ENCODE measurements at places on chromosomes 2 and 18.

- DNase-seq, result no peak
Measured at GRCh38 chr18:31483396-31483795, 14.6 kb upstream of the DSG2 start.

GRCh38 chr2:9574331-9574730 is 18.7 kb upstream of the ADAM17 start:
- no peak for DNase-seq

- no peak for DNase-seq
Measured at GRCh38 chr2:232287316-232287715, 91.2 kb upstream of the ALPP start.

- no peak for DNase-seq
Measured at GRCh38 chr2:163834221-163834620, 98.4 kb upstream of the FIGN start.

- peak; percentile 49 for DNase-seq
Measured at GRCh38 chr2:149595056-149595963, 7.7 kb upstream of the MMADHC start.

DNA sequence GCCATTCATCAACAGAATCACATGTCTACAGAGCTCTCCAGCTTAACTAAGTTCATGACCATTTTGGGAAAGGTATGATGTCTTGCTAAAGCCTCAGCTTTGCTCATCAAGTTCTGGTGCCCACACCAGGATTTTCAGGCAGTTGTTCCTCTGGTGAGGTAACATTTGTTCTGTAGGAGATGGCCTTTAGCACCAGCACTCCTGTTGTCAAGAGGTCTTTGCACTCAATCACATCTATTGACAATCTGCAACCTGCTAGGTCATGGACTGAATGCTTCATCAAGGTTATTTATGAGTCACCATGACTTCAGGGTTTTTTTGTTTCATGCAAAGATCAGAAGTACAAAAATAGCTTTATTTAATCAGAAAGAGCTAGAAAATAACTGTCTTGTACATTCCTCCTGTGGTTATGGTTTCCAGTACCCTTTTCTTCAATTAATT is 36.6 kb upstream of the VIT start:
- no peak for DNase-seq

DNA sequence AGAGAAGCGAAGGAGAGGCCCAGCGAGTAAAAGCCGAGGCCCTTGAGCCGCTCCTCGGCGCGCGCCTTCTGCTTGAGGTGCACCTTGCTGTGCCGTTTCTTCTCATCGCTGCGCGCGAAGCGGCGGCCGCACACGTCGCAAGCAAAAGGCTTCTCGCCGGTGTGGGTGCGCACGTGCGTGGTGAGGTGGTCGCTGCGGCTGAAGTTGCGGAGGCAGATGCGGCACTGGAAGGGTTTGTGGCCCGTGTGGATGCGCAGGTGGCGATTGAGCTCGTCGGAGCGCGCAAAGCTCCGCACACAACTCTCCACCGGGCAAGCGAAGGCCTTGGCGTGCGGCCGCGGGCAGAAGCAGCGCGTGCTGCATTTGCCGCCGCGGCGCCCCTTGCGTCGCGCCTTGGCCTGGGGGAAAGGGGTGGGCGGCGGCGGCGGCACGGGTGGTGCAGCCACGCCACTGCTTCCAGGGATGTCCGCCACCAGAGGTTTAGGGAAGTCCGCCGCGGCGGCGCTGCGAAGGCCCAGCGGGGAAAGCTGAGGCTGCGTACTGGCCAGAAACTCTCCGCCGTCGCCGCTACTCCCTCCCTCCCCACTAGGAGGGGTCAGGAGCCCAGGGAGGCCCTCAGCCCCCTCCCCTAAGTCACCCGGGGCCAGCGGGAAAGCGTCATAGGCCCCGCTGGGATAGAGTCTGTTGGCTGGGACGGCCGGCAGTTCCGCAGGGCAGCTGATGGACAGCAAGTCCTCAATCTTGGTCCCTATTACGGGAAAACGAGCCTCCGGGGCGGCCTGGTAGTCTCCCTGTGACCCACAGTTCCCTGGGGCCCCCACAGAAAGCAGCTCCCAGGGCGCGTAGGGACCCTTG is 1.7 kb downstream of the EGR4 start:
- peak; percentile 48 for DNase-seq

GRCh38 chr2:212387146-212387545 is 151.5 kb downstream of the ERBB4 start:
- no peak for DNase-seq

- no peak for DNase-seq
Measured at GRCh38 chr2:238387332-238387731, 39.4 kb upstream of the ASB1 start.

GRCh38 chr2:128290356-128290755 is 28.3 kb downstream of the HS6ST1 start:
- no peak for DNase-seq

- DNase-seq, result no peak
Measured at GRCh38 chr2:8543060-8543382, 138.8 kb upstream of the ID2 start.

- DNase-seq, result no peak
Measured at GRCh38 chr2:119983108-119983507, 29.8 kb upstream of the EPB41L5 start.

GRCh38 chr18:13622751-13623150 is 103.6 kb downstream of the FAM210A start:
- no peak for DNase-seq
